Fibroblast of pulmonary artery (primary cell): ENCODE measurements at places on chromosomes 1 and 21.

DNA sequence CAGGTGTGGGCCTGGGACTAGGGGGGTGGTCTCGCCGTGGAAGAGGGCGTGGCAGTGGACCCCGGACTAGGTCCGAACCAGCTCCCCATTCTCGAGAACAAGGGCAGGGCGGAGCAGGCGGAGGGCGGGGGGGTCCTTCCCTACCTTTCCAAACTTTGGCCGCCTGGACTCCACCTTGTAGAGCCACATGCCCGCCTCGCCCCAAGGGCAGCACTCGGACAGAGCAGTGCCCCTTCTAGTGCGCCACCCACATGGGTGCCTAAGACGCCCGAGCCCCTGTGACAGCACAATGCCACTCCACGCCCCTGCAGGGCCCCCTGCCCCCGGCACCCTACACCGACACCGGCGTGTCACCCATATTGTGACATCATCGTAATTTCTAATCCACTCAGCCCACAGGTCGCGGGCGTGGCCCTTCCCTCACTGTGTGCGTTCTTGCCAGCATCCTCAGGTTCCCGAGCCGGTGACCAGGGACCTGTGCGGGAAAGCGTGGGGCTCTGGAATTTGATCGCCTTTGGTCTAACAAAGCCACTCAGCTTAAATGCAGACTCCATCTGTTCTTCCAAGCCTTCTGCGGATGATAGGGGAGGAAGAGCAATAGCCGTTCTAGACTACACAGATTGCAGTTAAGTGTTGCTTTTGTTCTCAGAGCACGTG, 553 bp upstream of the STMN1 start:
- no peak for DNase-seq

GRCh38 chr1:201404055-201404454, 4.9 kb upstream of the LAD1 start:
- DNase-seq: no peak

DNA sequence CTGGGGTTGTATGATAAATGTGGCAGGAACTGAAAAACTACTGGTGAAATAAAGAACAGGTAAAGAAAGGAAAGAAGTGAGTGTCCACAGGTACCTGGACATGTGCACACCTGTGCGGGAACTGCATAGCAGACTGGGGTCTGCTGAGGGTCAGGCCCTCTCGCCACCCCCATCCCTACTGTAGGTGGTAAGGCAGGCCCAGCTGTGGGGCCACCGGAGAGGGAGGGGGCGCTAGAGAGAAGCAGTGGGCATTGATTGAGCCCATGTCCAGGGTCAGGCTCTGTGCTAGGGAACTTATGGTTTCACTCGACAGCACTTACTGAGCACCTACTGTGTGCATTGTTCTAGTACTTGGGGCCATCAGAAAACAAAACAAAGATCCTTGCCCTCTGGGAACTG, 400.5 kb downstream of the MATN1 start:
- no peak for DNase-seq

DNA sequence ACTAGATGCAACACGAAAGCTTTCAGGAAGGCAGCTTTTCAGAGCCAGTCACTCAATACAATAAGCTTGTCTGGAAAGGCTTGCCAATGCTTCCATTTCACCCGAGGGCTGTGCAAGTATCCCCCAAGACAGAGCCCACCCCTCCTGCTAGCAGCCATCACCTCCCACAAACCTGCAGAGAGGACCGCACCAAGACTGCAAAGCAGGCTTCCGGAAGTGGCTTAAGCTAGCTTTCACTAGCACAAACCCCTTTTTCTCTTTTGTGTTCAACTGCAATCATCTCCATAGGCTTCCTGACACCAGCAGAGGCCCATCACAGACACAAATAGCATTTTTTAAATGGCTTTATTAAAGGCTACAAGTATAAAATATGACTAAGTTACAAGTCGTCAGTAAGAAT, 31.5 kb downstream of the C1orf198 start:
- DNase-seq: no peak

DNA sequence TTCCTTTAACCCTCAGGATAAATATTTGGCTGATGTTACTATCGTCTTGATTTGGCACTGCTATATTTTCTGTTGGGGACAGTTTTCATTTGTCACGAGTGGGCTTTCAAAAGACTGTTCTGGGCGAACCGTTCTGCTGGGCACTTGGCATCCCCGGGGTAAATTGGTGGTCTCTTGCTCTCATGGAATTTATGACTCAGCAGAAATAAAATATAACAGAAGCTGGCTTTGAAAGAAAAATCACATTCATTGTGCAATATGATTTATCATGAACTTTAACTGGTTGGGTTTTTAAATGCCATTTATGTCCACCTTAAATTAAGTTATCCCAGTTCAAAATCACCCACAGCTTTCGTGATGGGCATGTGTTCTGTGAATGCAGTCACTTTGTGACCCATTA, 147.3 kb downstream of the KAZN start:
- DNase-seq: no peak

GRCh38 chr1:226444901-226445300, 37.0 kb upstream of the PARP1 start:
- no peak for DNase-seq

DNA sequence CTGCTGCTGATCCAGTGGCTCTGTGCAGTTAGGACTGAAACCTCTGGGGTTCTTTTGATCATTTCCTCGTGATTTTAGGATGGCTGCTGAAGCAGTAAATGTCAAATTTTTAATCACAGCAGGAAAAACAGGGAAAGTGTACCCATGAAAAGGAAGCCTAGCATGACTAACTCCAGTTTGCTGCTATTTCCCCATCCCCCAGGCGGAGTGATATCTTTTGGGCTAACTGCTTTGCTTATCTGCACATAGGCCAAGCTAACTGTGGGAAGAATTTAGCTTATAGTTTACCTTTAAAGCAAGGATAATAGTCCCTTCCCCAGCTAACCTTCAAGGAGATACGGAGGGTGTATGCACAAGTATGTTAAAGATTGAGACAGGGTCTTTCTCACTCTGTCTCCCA, 149.8 kb upstream of the TNR start:
- peak; percentile 13 for DNase-seq

DNA sequence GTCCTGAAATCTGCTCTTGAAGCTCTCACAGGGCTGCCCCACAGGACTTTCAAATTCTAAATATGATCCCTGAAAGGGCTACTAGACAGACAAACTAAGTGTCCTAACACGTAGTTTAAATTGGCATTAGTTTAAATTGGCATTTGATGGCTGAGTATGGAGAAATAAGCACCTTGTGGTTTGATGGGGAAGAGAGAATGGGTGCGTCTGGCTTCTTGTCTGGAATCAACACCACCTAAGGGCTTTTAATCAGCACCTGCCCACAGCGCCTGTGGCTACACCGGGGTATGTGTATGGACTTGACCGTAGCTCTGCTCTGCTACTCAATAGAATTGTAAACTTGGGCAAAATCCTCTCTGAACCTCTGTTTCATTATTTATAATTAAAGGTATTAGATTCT, 5.7 kb upstream of the LAMB3 start:
- DNase-seq: no peak

DNA sequence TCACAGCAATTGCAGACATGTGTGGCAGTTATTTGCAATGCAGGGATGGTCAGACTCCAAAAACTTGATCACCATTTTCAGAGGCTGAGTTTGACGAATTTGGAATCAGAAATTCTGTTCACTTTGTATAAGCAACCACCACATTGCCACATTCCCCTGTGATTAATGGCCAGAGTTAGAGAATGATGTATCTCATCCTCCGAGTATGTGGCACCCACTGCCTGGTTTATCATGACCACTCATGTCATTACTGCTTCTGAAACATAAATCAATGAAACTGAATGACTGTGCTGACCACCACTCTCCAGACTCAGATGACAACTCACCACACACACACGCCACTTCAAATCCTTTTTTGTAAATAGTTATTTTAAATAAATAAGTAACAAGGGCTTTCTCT, 66.6 kb upstream of the CACHD1 start:
- no peak for DNase-seq

- DNase-seq: no peak
These were observed 29.6 kb downstream of the DMBX1 start for GRCh38 chr1:46519209-46519608.

DNA sequence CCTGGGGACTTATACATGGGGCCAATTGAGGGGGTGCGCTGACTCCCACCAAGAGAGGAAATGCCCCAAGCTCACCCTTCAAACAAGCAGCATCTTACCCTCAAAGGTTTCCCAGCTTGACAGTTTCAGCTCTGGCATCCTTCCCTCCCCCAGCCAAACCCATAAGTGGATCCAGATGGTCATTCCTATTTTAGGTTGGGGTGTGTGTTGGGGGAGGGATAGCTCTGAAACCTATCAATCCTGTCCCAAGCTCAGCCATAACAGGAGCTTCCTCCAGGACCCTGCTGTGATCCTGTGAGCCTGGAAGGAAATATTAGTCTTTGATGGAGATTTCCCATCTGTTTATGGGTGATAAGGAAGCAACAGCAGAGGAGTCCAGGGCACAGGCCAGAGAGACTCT, 3.4 kb upstream of the TMEM222 start:
- DNase-seq: no peak

DNA sequence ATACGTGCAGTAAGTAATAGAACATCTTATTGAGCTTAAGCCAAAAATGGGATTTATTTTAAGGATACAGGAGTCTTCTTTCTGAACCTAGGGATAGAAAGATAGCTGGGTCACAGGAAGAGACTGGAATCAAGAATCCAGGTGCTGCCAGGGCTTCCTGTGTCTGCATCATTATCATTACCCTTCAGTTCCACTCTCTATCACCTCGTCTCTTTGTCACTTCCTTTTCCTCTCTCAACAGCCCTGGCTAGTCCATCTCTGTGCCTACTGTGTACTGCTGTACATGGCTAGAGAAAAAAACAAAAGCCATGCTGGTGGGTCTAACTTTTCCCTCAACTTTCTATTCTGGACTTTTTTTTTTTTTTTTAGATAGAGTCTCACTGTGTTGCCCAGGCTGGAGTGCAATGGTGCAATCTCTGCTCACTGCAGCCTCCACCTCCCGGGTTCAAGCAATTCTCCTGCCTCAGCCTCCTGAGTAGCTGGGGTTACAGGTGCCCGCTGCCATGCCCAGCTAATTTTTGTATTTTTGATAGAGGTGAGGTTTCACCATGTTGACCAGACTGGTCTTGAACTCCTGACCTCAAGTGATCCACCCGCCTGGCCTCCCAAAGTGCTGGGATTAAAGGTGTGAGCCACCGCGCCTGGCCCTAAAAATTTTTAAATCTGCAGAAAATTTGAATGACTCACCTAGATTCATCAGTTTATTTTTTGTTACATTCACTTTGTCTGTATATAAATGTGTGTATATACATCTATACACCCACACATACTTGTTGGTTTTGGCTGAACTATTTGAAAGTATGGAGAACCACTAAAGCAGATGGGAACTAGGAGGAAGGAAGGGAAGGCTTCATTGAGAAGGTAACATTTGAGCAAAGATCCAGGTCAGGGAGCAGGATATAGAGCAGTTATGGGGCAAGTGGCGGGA, 31.9 kb downstream of the UBE4B start:
- DNase-seq: no peak

DNA sequence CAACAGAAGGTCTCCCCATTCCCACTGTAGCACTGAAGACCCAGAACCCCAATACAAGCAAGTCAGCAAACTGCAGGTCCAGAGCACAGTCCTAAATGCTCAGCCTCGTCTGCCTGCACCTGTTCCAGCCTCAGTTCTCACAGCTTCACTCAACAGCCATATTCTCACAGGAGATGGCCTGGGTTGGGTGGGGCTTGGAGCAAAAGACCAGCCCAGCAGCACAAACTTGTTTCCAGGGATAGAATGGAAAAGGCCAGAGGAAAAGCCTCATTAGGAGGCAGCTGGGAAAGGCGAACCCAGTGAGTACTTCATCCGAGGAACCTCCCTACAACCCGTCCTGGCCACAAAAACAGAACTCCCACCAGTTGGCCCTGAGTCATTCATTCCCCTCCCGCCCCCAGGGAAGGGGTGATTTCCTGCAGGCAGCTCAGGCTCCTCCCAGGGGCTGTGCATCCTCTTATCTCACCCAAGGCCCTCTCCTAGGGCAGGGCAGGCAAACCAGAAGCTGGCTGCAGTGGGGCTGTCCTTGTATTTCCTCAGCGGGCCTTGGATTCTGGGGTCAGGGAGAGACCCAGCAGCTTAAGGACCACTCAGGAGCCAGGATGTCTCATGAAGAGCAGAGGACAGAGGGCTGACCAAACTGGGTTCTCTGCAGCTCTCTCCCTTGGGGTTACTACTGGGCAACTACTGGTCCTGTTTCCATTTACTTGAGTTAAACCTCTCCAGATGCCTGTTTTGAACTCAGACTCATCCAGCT, 7.4 kb upstream of the MPL start:
- peak; percentile 85 for DNase-seq

DNA sequence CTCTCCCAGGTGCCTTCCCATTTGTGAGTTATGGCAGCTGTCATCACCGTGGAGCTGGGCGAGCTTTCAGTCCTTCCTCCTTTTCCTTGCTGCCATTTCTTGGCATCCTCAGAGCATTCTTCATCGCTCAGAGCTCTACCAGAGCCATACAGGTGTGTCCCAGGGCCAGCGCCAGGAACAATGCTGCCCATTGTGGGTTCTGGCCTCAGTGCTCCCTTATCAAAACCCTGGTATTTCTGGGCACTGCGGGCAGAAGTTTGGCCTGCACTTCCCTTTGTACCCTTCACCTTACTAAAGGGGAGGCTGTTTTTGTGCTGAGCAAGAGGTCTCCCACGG, 28.5 kb downstream of the RASSF5 start:
- no peak for DNase-seq

DNA sequence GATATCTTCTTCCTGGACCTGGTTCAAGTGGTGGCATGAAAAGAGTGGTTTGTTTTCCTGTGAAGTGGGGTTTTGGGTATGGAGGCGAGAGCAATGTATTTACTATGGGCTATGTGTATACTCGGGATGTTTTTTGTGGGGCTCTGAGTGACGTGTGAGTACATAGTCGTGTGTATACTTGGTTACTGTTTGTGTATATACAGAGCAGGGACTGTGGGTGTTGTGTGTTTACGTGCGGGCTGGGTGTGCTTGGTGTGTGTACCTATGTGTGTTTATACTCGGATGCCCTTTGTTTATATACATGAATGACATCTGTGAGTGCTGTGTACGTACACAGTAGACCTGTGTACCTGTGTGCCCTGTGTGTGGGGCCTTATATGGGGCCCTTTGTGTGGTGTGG, 50.0 kb downstream of the YARS1 start:
- DNase-seq: no peak

- DNase-seq: no peak
These were observed 102.2 kb upstream of the HAO2 start for GRCh38 chr1:119266386-119266785.

- DNase-seq: peak; percentile 14
These were observed 32.3 kb downstream of the VWA5B1 start for GRCh38 chr1:20322825-20323612.

- no peak for DNase-seq
These were observed 620.4 kb upstream of the BEND5 start for GRCh38 chr1:49397086-49397485.
